T1000 (cell line): ENCODE measurements at places on chromosomes 3 and 15.

GRCh38 chr3:41629072-41629471 lies 332.8 kb downstream of the ULK4 start:
- no peak for DNase-seq

GRCh38 chr15:42355291-42355690 lies 4.0 kb upstream of the CAPN3 start:
- no peak for DNase-seq

- no peak for DNase-seq
These were observed 18.1 kb downstream of the LNP1 start for GRCh38 chr3:100419406-100419805.

GRCh38 chr3:66253790-66254620 lies 33.2 kb downstream of the SLC25A26 start:
- no peak for DNase-seq

- DNase-seq = no peak
These were observed 60.7 kb upstream of the TLE3 start for GRCh38 chr15:70158309-70159000.

GRCh38 chr3:18122264-18122663 lies 302.9 kb downstream of the SATB1 start:
- DNase-seq = no peak

- DNase-seq = peak; percentile 58
These were observed 16.1 kb downstream of the SH2D7 start for GRCh38 chr15:78108300-78109084.

DNA sequence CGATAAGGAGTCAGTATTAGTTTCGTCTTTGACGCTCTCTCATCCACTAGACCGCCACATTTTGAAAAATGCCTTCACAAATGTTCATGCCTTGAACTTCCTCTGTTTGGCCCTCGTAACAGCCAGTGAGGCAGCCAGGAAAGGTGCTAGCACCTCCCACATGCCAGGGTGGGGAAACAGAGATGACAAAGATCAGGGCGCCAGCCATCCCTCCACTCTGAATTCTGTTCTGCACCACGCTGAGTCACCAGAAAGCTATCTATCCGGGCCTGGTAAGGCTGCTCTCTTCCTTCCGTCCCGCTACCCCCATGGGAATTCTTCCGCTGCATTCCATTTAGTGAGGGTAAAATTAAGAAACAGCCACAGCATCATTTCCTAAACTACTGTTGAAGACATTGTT lies 31.3 kb upstream of the BCL2L10 start:
- DNase-seq = peak; percentile 88

DNA sequence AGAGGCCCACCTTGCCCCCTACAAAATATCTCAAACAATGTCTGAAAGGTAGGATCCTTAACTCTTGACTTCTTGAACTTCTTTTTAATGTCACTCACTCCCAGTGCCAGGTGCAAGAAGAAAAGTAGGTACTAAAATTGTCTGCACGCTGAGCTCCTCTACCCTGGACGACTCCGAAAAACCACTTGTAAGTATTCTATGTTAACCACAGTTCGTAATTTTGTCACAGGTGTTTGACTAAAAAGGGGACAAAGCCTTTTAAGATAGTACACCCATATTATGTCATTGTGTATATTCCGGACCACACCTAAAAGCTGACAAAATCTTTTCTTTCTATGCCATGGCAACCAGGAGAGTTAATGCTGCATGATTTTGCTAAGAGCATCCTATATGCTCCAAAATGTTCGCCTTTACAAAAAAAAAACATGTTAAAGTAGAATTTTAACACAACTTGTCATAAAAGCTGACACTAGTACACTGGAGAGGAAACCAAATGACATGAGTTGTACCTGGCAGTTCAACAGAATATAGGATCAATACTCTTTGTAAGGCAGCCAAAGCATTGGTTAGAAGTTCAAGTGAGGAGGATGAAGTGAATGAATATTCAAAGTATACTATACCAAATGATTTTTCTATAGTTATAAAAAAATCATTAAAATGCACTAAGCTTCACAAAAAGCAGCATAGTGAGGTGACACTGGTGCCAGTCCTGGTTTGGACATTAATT lies 210.5 kb downstream of the FOXP1 start:
- no peak for DNase-seq

DNA sequence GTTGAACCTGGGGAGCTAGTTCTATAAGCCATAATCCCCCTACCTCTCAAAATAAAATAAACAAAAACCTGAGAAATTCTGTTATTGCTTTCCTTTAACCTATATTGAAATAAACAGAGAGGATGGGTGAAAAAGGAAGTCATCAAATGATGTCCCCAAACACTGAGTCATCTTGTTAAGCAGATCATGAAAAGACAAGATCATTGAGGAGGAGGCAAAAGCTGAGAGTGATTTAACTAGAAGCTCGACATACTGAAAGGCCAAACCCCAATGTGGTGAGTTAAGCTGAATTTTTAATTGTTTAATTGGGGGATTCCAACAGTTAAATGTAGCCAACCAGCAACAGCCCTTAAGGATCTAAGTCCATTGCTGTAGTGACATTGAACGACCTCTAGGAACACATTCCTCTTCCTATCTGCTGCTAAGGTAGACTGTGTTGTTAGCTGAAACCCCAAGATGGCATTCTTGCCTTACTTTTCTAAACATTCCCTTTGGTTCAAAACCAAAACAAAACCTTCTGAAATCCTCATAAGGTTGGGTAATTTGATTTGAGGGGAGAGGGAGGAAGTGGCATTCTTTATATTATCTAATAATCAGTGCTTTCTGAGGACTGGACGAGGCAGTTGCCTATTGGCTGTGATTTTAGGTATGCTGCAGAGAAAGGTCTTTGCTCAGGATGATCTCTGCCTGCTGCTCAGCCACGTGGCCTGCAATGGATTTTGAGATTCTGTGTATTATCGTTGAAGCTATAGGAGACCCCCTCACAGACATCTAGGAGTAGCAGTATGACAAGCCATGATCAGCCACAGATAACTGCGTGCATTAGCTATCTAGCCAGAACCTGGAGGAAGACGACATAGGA lies 62.7 kb upstream of the BNIP2 start:
- no peak for DNase-seq

DNA sequence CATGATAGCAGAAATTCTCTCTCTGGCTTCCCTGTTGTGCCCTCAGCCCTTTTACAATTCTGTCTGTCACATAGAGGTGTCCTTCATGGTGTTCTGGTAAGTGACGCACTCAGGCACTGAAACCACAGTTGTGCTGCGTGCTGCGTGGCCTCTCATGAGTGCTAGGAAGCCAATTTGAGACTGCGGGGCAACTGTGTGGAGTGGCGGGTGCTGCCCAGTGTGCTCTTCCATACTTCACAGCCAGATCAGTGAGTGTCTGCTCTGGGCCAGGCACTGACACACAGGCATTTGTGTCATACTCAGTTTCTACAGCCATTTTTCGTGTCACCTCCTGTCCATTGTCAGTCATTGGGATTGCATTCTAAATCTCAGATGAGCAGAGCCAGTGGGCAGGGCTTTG lies 133.1 kb upstream of the PLXNA1 start:
- DNase-seq = no peak

GRCh38 chr3:10380906-10381305 lies 60.0 kb upstream of the SEC13 start:
- DNase-seq = peak; percentile 12

DNA sequence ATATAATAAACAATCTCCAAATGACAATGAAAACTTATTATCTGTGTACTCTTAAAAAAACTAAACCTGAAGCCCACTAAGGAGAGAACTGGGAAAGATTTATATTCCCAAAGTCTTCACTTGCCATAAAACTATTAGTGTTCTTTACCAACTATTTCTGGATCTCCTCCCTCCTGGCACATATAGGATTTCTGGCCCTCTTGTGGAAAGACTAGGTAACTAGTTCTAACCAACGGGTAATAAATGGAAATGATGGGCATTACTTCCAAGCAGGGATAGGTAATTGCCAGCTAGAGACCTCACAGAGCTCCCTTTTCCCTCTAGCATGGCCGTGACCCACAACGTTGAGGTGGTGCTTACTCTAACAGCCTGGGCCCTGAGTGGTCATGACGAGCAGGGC lies 110.1 kb downstream of the DNAH12 start:
- no peak for DNase-seq

GRCh38 chr3:24067483-24067882 lies 122.4 kb downstream of the NR1D2 start:
- no peak for DNase-seq

GRCh38 chr15:57652481-57652880 lies 54.0 kb upstream of the POLR2M start:
- no peak for DNase-seq

- peak; percentile 82 for DNase-seq
These were observed 152.9 kb downstream of the TPRG1 start for GRCh38 chr3:189324538-189325138.
